Activated naive CD4-positive, alpha-beta T cell treated with anti-CD3 and anti-CD28 coated beads for 36 hours (primary cell): ENCODE measurements at places on chromosomes 2 and 18. TPM values are rescaled to one million over a fixed set of nuclear protein-coding genes. Genes with fewer than 3 reads are reported as not detected.

GRCh38 chr18:38007676-38008330 lies 442.2 kb upstream of the CELF4 start:
- DNase-seq, result no peak
- no peaks in the 10 kb centered on the region for H3K36me3 ChIP-seq
- no peak overlapping the region for H3K4me3 ChIP-seq
- H3K4me1 ChIP-seq, result no peaks in the 10 kb centered on the region
- no peak overlapping the region for H3K27ac ChIP-seq

The TMEM247 gene
- not detected for total RNA-seq

DNA sequence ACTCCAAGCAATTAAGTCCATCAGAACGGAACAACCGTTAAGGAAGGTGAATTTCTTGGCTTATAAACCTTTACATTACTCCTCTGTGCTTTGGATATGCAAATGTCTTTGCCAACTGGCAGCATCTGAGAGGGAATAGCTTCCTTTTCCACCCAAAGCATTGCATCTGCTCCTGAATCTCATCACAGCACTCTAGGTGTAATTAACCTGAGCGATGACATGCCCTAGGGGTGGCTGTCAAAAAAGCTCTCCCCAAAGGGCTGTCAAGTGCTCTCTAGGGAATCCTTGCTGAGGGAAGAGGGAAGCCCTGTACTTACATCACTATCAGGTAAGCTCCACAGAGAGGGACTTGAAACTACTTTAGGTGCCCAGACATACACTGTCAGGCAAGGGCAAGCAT lies 5.5 kb upstream of the SMARCAL1 start:
- no peaks in the 10 kb centered on the region for H3K27me3 ChIP-seq
- no peak for DNase-seq
- H3K4me1 ChIP-seq, result peaks cover 2% of the 10 kb centered on the region
- H3K4me3 ChIP-seq, result no peak overlapping the region
- H3K27ac ChIP-seq, result no peak overlapping the region

DNA sequence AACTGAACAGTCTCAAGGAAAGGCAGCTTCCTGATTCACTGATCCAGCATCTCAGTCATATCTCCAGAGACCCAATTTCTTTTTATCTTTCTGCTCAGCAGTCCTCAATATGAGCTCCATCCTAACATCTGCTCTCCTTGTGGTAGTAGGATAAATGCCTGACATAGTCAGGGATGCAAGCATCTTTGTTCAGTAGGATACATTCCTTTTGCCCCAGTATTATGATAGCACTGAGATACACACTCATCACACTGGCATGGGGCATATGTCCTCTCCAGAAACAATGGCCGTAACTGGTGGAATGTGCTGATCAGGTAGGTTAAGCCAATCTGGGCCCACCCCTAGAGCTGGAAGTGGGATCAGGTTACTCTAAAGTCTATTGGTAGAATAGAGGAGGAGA lies 207.2 kb downstream of the ETAA1 start:
- H3K27ac ChIP-seq, result no peak overlapping the region
- no peak for DNase-seq
- H3K36me3 ChIP-seq, result no peaks in the 10 kb centered on the region
- no peaks in the 10 kb centered on the region for H3K27me3 ChIP-seq
- no peaks in the 10 kb centered on the region for H3K4me1 ChIP-seq

DNA sequence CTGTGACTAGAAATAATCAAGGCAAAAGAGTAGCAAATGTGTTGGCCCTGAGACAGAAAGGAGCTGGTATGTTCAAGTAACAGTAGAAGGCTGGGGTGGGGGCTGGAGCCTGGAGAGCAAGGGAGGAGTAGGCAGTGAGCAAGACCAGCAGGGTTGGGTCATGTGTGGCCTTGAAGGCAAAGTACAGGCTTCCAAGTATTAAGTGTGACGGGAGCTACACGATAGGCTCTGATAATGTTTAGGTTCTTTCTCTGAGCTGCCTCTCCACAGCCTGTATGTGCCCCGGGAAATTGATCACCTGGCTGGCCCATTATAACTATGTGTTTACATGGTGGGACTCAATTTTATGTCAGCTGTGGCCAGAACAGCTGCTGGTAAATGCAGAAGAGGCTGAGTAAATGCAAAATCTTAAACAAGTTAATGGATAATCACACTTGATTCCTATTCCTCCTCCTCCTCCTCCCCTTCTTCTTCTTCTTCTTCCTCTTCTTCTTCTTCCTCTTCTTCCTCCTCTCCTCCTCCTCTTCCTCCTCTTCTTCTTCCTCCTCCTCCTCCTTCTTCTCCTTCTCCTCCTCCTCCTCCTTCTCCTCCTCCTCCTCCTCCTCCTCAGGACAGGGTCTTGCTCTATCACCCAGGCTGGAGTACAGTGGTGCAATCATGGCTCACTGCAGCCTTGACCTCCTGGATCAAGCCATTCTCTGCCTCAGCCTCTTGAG lies 9.3 kb downstream of the IL1F10 start:
- no peak overlapping the region for H3K4me3 ChIP-seq
- H3K36me3 ChIP-seq, result no peaks in the 10 kb centered on the region
- H3K27ac ChIP-seq, result no peak overlapping the region
- DNase-seq, result no peak
- H3K4me1 ChIP-seq, result peaks cover 7% of the 10 kb centered on the region
